GM23248 (cell line): ENCODE measurements at places on chromosomes 1 and 21. TPM values are rescaled to one million over a fixed set of nuclear protein-coding genes. Genes with fewer than 3 reads are reported as not detected.

Gene RXRG
- 0.09 TPM in 1 of 2 replicates, not detected in the other for polyA plus RNA-seq

Gene FTCD
- polyA plus RNA-seq = not detected in 2 replicates

Gene AMY2B
- polyA plus RNA-seq = 0.63 and 0.94 TPM in 2 replicates

Gene KIAA1614
- 1.3 and 2.7 TPM in 2 replicates for polyA plus RNA-seq

Gene FASLG
- polyA plus RNA-seq = not detected in 2 replicates

DNA sequence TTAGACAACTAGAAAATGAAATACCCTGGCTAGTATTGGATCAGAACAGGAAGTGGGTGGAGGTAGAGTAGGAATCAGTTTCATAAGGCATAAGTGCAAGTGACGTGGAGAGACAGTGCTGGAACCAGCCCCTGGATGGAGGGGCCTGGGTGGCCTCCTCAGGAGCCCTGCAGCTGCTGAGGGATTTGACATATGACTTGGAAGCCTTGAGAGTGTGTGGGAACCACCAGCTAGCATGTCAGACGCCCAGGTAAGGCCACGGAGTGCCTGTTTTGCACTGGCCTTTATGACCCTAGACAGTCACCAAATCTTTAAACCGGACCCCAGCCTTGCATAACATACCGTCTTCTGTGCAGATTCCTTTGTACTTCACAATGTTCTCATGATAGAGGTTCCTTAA lies 94.4 kb downstream of the RAVER2 start:
- DNase-seq = no peak

DNA sequence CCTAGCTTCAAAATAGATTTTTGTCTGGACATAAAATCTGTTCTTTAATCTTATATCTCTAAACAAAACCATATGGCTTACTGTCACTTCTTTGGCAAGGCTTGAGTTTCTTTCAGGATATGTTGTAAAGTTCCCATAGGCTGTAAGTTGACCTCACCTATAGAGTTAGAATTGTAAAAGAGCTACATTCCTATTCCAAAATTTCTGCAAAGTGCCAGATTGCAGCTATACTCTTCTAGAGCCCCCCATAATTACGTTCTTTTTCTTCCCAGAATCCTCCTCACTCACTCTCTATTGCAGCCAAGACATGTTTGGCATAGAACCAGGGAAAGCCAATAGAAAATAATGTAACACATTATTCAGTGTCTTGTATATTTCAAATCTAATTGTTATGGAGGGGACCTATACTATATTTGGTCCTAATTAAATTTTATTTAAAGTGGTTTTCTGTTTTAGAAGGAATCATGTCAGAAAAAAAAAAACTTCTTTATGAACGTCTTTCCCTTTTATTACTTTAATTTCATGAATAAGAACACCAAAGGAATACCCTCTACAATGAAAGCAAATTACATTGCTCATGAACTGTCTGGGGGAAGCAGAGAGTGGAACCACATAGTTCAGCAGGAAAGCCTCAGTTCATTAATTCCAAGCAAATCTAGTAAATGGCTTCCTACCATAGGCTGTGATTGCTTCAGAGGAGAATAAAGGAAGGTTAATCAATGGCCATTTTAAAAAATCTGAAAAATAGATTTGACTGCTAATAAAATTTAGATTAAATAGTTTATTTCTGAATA lies 22.3 kb downstream of the CTTNBP2NL start:
- no peak for DNase-seq

GRCh38 chr1:234322979-234323378 lies 50.3 kb upstream of the COA6 start:
- peak; percentile 30 for DNase-seq

DNA sequence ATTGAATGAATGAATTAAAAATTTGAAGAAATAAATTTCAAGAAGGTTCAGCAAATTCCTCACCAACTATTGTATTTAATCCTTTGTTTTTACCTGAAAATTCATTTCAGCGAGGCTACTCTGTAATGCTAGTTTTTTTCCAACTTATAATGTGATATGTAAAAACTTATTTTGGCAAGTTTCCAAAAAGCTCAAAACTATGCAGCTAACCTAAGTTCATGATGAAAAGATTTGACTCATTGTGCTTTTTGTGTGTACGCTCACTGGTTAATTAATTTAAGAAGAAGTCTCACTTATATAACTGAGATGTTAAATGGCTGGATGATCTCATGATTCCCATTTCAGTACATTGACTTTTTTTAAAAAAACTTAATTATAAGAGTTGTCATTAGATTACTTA lies 196.0 kb upstream of the SAMSN1 start:
- DNase-seq = no peak

GRCh38 chr1:53734650-53735211 lies 4.2 kb downstream of the GLIS1 start:
- peak; percentile 20 for DNase-seq

DNA sequence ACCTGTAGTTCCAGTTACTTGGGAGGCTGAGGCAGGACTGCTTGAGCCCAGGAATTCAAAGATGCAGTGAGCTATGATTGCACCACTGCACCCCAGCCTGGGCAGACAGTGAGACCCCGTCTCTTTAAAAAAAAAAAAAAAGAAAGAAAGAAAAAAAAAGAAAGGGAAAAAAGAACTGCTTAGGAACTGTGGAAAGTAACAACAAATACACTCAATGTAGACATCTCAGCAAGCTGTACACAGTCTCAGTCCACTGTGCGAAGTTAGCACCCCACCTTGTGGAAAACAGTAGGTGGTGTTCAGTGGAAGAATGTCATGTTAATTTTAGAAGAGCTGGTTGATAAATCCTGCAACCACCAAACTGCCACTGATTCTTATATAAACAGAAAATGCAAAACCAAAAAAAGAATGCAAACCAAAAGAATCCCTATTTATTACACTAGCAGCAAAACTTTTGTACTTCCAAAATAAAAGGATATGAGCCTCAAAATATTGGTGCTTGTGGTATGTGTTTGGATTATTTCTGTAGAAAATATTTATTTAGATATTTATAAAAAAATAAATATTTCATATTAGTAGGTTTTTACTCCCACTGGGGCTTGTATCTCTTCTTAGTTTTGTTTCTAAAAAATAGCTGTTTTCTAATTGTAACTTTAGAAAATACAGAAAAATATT lies 31.1 kb downstream of the ALG14 start:
- peak; percentile 89 for DNase-seq

GRCh38 chr1:110618668-110619067 lies 12.5 kb upstream of the KCNA2 start:
- DNase-seq = no peak

DNA sequence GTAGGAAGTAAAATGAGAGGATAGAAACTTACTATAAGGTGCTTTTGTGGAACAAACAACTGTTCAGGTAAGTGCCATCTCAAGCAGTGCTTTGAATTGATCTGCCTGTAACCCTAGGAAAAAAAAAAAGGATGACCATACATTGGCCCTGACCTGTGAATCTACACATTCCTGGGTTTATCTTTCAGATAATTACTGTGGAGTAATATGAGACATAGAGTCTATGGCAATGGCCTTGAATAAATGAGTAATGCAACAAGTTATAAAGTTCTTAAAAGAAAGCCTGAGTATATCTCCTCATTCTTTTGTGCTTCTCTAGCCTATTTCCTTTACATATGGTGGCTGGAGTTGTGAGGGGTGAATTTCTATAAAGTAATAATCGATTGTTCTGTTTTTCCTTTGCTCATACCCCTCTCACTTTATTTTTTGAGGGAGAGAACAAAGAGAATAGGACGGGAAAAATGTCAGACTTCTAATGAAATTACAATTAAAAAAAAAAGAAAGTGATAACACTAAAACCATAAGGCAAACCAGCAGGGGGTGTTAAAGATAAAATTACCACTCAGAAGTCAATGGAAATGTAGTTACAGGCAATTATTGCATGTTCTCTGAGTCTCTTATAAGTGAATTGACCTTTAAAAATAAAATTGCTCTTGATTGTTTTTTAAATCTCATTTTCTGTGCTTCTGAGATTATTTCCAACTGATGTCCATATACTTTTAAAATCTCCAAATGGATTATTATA lies 12.4 kb upstream of the ATP1A1 start:
- peak; percentile 51 for DNase-seq

DNA sequence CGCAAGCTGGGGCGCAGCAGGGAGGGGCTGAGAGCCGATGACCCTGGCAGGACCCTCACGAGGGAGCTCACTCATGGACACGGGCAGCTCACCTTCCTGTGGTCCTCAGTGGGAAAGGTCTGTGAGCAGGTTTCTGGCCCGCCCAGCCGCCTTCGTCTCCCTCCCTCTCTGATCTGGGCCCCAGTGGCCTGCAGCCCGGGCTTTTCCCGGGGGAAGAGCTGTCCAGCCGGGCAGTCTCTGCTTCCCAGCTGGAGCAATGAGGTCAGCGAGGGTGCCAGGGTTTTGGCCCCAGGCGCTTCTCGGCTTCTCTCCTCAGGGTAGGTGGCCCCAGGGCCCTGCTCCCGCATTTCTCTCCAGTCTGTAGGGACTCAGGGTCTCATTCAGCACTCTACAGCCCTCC lies 22.2 kb upstream of the ARHGEF16 start:
- DNase-seq = peak; percentile 26

GRCh38 chr1:1779691-1780597 lies 1.7 kb upstream of the NADK start:
- DNase-seq = peak; percentile 69

DNA sequence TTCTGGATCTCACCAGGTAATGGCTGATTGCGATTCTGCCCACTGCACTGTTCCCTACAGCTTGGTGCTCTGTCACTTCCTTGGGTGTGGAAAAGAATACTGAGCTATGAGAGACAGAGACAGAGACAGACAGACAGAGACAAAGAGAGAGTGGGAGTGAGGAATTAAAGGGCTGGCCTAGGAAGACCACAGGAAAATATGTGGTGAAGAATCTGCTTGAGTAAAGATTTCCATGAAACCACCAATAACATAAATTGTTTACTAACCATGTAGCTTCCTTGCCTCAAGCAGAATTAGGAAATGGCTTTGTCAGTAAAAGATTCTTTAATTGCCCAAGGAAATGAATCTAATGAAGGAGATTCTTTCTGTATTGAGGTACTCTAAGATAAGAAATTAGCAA lies 54.4 kb downstream of the MPZL1 start:
- DNase-seq = peak; percentile 62

GRCh38 chr1:172149346-172149745 lies 271.1 kb upstream of the C1orf105 start:
- peak; percentile 29 for DNase-seq

GRCh38 chr1:106378261-106378660 lies 678.2 kb upstream of the PRMT6 start:
- no peak for DNase-seq

DNA sequence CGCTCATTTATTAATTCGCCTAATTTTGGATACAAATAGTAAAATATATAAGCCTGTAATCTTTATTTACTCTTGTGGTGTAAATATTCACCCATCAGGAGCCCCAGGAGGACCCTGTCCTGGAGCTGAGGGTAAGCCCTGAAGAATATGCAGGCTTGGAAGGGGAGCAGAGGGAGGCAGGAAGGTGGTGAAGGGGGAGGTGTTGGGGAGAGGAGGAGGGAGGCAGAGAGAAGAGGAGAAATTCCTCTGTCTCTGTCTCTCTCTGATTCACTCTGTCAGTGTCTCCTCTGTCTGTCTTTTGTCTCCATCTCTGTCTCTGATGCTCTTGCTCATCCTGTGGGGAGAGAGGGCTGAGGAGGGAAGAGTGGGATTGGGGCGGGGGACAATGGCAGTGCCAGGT lies 2.8 kb upstream of the C4BPB start:
- no peak for DNase-seq

DNA sequence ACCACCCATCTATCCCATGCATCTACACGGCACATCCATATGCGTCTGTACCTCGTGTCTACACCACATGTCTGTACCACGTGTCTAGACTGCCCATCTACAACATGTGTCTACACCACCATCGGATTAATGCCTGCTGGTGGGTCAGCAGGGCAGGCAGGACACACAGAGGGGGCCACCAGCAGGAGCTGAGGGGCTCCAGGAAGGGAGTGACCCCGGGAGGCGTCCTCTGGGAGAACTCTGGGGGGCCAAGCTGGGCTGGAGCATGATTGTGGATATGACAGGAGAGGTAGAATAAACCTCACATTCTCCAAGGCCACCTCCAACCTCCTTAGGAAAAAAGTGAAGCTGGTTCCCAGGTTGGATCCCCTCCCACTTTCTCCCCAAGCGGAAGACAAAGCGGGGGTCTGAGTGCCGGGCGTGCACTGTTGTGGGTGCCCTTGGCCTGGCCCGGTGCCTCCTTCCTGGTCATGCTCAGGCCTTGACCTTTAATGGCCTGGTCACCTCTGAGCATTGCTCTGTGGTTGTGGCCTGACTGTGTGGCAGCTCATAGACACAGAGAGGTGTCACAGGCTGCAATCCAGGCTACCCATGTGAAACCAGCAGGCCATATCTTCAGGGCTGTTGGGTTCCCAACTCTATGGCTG lies 881 bp upstream of the ACTRT2 start:
- DNase-seq = no peak

GRCh38 chr1:16127676-16128337 lies 28.1 kb downstream of the EPHA2 start:
- no peak for DNase-seq
